ENCODE measurements at places on chromosomes 3 and 15.

GRCh38 chr3:49133226-49133951 lies 539 bp upstream of the LAMB2 start:
- DNase-seq = no peak

GRCh38 chr3:88321363-88322050 lies 171.7 kb downstream of the C3orf38 start:
- no peak for DNase-seq

- no peak for DNase-seq
Observed at GRCh38 chr3:63179862-63180522, 98.1 kb upstream of the SYNPR start.

GRCh38 chr3:105771392-105771791 lies 97.4 kb downstream of the CBLB start:
- DNase-seq = no peak

DNA sequence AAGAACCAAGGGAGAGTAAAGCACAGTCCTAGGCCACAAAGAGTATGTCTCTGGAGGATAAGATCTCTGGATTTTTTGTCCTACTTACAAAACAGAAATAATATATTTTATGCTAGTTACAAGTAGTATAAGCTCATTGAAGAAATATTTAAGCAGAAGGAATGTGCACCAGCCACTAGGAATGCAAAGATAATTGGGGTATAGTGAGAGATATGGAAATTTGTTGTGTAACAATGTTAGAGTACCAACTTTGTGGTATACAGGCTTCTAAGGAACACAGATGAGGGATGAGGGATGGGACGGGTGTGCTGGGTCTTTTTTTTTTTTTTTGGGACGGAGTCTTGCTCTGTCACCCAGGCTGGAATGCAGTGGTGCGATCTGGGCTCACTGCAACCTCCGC lies 26.5 kb downstream of the AKAP13 start:
- no peak for DNase-seq
